ENCODE measurements at places on chromosomes 5 and 9.

DNA sequence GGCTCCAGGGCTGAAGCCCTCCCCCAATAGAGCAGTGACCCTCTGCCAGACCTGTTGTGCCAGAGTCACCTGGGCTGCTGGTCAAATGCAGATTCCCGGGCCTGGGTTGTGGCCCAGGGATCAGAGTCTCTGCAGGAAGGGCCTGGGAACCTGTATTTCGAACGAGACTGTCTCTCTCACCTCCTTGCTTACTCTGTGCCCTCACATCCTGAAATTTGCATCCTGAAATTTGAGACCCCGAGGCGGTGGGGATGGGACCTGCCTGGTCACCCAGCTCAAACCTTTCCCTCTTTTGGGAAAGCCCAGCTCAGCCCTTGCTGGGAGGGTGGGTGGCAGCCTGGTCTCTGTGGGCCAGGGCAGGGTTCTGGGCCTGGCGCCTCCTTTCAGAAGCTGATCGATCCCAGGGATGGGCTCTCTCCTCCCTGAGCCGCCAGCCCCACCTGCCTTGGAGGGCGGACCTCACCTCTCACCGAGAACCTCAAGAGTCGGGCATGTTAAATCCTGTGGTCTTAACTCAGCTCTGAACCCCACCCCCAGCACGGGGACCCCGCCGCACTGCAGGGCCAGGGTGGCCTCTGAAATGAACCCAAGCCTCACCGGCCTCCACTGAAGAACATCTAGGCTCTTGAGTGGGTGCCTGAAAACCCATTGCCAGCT lies 44.0 kb upstream of the IER5L start:
- DNase-seq, result no peak

GRCh38 chr5:177306674-177307543 lies 3.3 kb downstream of the PRELID1 start:
- no peak for DNase-seq

GRCh38 chr5:122921826-122922225 lies 76.4 kb downstream of the SNX24 start:
- DNase-seq, result no peak

- DNase-seq, result no peak
Observed at GRCh38 chr9:126673689-126674364, 60.1 kb downstream of the LMX1B start.

- no peak for DNase-seq
Observed at GRCh38 chr9:22522206-22522740, 75.6 kb downstream of the DMRTA1 start.

- DNase-seq, result no peak
Observed at GRCh38 chr5:143133721-143134120, 269.8 kb downstream of the NR3C1 start.

DNA sequence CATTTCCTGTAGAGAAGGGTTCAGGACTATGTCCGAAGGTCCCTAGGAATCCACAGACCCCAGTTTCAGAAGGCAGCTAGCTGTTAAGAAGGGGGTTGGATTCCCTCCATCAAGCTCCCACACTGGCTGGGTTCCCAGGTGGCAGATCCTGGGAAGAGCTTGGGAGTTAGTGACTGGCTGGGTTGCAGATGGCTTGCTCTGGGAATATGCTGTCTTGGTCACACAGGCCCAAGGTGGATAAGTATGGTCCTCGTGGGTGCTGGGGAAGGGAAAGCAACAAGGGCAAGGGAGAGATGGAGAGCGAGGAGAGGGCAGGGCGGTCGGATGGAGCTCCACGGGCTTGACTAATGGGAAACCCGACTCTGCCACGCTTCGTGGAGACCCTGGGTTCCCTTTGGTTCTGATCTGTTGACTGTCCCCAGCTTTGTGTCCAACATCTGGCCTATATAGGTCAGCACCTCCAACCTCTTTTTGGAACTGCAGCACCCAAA lies 17.4 kb downstream of the SH3PXD2B start:
- DNase-seq, result no peak

DNA sequence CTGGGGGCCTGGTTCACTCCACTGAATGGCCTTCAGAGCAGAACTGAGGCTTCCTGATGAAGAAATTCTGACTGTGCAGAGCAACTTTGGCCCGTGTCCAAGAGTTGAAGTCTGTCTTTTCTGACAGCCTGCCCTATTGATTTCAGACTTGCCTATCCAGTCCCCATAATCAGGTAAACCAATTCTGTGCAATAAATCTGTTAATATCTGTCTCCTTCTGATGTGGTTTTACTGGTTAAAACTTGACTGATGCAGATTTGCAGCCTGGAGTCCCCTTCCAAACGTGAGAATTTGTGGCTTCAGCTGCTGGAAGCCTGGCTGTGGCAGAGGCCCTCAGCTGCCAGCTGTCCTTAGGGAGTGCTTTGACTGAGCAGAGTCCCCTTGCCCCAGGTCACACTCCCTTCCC lies 283.9 kb upstream of the ANKRD55 start:
- no peak for DNase-seq

- no peak for DNase-seq
Observed at GRCh38 chr5:141402553-141403243, at the start of gene PCDHGA9. Gene PCDHGA9 (plus strand): TSS chr5:141402778. CDS start chr5:141402953, 175 bp downstream.

DNA sequence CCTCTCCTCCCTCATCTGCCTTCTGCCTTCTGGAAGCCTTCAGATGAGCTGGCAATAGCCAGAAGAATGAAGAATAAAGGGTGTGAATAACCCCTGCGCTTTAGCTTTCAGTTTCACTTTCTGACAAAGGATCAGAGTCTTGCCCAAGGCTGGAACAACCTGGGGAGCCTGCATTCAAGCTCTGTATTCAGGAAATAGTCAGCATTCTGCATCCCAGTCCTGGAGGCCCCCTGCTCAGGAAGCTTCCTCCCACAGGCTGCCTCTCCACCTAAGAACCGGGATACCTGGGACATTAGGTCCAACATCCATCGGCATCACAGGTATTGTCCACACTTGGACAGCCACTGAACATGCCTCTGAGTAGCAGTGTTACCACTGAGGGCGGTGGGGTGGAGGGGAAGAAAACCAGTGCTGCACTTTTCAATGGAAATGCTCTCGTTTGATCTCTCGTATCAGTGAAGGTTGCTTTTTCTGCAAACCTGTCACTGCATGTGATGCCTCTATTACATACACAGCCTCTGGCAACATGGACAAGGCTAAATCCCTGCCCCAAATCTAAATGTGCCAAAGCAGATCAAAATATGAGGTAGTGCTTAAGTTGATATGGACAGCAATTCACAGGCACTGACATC lies 39.8 kb upstream of the ACO1 start:
- DNase-seq, result no peak

DNA sequence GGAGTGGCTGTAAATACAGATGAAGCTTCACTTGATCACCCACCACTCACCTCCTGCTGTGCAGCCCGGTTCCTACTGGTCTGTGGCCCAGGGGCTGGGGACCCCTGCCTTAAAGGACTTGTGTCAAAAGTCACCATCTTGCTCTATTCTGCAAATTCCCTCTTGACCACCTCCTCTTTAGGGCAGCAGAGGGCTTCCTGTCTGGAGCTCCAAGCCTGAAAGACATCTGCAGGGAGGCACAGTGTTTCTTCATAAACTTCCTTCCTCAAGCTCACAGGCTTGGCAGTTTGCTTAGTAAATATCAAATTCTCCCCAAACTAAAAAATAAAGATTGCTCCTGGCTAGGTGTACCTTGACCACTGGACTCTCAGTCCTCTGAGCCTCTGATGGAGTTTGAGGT lies 104.4 kb downstream of the FRMD3 start:
- DNase-seq, result no peak

GRCh38 chr5:180202939-180203573 lies 6.0 kb downstream of the RASGEF1C start:
- no peak for DNase-seq

DNA sequence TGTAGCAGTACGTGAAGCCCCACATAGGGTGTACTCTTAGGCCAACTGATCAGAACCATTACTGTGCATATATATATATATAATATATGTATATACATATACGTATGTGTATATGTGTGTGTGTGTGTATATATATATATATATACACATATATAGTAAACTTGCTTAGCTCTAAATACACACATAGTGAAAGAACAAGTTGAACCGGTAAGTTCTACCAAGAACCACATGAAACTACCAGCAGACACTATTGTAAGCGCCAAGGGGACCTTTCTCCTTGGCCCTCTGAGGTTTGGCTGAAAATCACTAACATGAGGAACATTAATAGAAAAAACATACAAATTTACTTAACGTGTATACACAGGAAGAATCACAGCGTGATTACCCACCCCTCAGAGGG lies 1.8 kb upstream of the TARS1 start:
- no peak for DNase-seq

DNA sequence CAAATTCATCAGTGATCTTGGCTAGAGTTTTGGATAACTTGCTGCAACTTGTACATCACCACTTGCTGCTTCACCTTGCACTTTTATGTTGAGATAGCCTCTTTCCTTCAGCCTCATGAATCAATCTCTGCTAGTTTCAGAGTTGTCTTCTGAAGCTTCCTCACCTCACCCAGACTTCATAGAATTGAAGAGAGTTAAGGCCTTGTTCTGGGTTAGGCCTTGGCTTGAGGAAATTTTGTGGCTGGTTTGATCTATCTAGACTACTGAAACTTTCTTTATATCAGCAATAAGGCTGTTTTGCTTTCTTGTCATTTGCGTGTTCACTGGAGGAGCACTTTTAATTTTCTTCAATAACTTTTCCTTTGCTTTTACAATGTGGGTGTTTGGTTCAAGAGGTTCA lies 12.8 kb downstream of the FER start:
- DNase-seq, result no peak

DNA sequence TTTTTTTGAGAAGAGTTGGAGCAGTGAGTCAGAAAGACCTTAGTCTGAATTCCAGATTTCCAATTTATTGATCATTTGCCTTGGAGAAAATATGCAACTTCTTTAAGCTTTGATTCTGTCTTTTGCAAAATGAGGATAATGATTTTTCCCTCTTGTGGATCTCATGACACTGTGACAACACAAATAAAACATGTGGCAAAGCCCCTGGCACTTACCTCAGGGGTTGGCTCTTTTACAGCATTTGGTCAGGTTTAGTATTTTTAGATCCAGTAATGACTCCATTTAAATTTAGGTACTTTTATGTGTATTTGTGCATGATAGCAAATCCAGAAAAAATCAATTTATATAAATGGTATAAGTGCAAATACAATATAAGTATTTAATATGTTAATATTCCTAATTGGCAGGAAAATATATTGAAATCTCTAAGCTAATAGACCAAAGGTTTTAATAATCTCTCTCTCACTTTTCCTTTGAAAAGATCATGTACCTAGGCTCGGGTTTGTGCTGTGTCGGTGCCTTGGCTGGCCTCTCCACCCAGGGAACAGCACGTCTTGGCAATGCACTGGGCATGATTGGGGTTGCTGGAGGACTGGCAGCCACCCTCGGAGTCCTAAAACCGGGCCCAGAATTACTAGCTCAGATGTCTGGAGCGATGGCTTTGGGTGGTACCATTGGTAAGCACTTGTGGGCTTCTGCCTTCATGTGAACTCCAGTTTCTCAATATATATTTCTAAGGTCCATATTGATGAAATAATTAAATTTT lies 49.7 kb downstream of the NNT start:
- DNase-seq, result no peak

DNA sequence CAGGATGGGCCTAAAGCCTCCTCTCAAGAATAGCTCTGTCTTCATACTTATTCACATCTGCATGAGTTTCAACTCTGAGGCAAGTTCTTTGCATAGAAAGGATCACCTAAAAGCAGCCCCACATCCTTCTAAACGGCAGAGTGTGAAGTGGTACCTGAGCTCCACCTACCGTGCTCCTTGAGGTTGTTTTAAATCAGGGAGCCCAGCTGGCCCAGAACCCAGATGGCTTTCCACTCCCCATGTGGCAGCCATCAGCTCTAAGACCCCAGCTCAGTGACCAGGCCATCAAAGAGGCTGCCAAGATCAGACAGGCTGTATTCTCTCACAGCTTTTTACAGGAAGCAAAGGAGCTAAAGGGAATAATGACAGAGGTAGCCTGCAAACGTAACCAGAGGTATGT lies 299.3 kb downstream of the RASEF start:
- DNase-seq, result no peak

- DNase-seq, result no peak
Observed at GRCh38 chr9:137307255-137308056, 5.4 kb upstream of the NRARP start.

DNA sequence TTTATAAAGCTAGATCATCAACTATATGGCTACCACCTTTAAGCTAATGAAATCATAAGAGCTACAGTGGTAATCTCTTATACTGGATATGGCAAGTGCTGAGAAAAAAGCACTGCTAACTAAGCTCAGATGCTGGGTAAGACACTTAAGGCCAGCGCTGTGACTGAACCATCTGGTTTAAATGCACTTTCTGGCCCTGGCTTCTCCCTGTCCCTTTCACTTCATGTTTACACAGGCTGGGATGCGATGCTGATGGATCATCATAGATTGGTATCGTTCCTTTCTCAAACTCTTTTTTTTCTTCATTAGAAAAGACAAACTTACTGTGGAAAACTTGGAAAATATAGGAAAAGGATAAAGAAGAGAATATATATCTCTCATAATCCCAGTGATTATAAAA lies 52.3 kb downstream of the KIF24 start:
- no peak for DNase-seq

DNA sequence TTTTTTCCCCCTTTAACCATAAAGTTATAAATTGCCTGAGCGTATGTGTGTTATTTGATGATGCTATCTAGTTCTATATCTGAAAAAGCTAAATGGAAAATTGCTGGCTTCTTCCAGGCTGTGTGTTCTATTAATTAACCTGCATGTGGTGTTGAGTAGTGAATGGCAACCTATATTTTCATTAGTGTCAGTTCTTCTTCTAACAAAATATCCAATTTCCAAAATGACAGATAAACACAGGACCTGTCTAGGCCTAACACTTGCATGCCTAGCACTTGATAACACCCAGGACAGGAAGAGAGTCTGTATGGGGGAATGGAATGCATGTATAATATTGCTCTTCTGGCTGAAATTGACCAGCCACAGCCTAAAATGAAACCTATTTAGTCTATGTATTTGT lies 91.7 kb downstream of the CD180 start:
- DNase-seq, result no peak

- DNase-seq, result no peak
Observed at GRCh38 chr9:90029386-90029785, 424.6 kb downstream of the GADD45G start.

- DNase-seq, result no peak
Observed at GRCh38 chr5:150658699-150659265, 2.3 kb upstream of the MYOZ3 start.

DNA sequence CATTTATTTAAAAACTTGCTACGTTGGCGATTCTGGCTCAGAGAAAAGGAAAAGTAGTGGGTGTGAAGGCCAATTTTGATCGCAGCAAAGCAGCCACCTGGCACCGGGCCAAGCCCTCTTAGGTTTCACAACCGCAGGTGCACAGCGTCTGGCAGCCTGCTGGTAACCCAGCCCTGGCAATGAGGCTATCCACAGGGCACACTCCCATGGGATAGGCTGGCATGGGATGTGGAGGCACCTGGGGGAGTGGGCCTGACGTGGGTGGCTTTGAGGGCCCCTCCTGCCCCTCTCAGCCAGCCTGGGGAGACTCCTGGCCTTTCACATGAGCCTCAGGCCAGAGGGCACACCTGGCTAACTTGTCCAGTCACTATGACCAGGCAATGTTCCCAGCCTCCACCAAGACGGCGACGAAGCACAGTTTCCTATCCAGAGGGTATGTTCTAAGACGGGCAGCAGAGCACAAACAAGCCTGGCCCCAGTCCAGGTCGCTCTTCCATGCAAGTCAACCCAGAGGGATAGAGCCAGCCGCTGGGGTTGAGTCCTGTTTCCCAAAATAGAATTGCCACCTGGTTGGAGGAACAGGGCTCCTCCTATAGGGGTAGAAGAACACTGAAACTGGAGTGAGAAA lies 19.0 kb downstream of the CMBL start:
- DNase-seq, result no peak

- no peak for DNase-seq
Observed at GRCh38 chr9:125863923-125864322, 116.8 kb downstream of the PBX3 start.

GRCh38 chr9:3879315-3879714 lies 353.5 kb upstream of the RFX3 start:
- no peak for DNase-seq

All from stimulated activated CD8-positive, alpha-beta memory T cell treated with anti-CD3 and anti-CD28 coated beads, Interleukin-7, amount 100 ng/mL, for 1 hour (primary cell).